Caki2 (cell line): ENCODE measurements at places on chromosomes 5 and 9. TPM values are rescaled to one million over a fixed set of nuclear protein-coding genes. Genes with fewer than 3 reads are reported as not detected.
A peak's percentile ranks its signal among the peaks of the same experiment; 100 is the strongest.

ADGRD2 gene
- 0.26 TPM in 1 of 2 replicates, not detected in the other for total RNA-seq

DNA sequence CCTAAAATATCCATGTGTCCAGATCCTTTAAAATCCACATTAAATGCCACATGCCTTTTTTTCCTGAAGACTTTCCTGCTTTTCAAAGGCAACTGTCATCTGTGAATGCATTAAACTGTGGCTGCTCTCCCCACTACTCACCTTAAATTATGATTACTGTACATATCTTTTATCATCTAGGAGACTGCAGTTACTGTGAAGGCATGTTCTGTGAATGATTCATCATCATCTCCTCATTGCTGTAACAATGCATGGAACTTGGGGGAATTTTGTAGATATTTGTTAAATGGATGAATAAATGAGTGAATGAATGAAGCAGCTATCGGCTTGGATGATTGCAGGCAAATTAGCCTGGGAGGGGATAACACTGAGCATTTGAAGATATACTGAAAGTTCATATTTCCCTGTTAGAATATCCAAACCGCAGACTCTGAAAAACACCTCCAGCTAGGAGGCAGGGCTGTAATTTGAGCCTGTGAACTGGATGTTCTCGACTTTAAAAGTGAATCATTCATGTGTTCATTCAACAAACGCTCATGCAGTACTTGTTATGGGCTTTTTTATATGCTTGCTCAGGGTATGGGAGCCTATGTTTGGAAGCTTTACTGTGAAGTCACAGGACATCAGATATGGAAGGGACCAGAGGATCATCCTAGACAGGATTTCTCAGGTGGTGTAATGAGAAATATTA lies 519.2 kb downstream of the KIF4B start:
- DNase-seq: peak; percentile 7

GNA14 gene
- not detected in 2 replicates for total RNA-seq

DNA sequence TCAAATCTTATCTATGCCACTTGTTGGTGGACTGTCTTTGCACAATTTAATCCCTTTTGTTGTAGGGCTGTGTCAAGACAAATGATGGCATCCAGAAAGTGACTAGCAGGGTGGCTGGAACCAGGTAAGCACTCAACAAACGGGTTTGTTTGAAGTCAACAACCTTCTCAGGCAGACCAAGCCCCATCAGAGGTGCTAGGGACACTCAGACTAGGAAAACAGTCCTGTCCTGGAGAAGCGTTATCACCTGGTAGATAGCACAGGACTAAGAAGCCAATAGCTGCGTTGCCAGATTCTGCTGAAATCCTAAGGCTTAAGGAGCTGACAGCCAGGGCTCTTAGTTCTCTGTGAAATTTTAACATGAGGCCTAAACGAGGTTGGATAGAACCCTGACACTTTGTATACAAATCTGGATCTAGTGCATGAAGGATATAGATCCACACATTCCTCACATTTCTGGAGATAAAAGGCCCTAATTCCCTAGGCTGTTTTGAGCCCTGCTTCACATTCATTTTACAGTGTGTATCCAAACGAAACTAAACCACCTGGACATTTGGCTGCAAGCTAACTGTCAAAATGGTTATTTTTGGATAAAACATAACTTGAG lies 179.8 kb downstream of the DCP2 start:
- no peak for DNase-seq

GRCh38 chr9:3263698-3264097 lies 262.1 kb downstream of the RFX3 start:
- no peak for DNase-seq

- no peak for DNase-seq
These were observed 30.2 kb upstream of the BOD1 start for GRCh38 chr5:173646692-173647091.

DNA sequence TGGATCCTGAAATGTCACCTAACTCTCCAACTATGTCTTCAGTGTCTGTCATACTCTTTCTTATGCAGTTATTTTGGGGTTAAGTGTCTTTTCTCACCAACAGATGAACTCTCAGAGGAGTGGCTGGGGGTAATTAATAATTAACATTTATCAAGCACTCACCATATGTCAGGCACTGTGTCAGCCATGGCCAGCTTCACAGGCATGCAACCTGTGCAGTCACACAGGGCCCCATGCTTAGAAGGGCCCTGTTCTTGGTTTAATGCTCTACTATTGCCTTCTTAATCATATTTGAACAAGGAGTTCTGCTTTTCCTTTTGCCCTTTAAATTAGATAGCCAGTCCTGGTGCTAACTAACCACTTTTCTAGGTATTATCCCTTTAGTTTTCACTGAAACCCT lies 3.4 kb upstream of the GRPEL2 start:
- no peak for DNase-seq

GRCh38 chr5:6736524-6737042 lies 23.4 kb downstream of the TENT4A start:
- DNase-seq: no peak

ANKDD1B gene
- total RNA-seq: 1.5 and 3.6 TPM in 2 replicates

DNA sequence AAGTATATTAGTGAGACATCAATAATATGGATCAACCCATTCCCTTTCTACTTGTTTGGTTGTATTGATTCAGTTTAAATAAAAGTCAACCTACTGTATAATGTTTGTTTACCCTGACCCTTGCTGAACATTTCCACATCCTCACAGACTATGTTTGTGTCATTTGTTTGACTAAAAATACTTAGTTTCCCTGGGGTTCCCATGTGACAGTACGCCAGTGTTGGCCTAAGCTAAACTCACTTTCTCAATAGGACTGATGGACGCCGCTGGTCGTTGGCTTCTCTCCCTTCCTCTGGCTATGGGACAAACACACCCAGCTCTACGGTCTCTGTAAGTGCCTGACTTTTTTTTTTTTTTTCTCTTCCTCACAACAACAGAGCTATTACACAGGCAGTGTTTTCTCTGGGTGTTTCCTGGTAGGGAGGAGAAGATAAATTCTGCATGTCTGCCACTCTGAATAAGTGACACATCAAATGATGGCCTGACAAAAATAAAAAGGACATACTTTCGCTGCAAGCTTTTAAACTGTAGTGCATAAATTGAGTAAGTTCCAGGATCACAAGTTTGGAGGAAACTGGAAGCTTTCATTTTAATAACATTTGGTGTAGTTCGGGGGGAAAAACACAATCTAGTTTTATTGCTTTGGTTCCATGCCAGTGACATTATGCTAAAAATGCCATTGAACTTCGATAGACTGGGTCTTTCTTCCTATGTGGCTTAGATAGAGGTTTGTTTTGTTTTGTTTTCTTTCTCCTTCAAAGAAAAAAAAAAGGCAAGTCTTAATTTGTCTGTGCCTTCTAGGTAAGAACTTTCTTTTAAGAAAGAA lies 101.0 kb downstream of the CD180 start:
- DNase-seq: no peak

FAT2 gene
- 0.27 and 0.84 TPM in 2 replicates for total RNA-seq

GRCh38 chr9:129440435-129441186 lies 180.3 kb downstream of the C9orf50 start:
- no peak for DNase-seq

DNA sequence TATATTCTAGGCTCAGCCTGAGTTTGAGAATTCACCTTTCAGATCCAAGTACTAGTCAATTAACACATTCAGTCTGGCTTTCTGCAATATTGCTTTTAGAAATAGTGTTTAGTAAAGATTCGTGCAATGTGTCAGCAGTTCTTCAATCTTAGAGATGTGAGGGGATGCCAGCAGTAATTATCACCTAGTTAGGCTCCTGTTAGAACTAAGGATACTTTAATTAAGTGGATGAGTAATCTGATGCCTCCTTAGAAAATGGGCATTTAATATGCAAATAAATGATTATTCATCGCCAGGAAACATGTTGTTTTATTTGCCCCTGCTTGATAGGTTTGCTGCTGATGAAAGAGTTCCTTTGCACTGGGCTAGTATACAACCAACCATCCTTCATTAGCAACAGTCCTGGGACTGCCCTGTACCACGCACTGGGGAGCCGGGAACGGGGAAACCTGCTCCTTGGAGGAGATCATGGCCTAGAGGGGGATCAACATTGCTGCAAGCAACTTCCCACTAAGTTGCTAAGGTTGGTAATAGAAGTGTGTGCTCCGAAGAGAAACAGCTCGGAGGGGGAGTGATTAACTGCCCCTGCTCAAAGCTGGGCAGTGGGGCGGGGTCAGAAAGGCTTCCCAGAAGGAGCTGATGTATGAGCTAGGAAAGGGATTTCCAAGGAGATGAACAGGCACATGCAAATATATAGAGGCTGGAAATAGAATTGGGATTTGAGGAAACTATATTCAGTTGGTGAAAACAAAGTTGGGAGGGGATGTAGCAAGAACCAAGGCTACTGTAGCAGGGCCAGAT lies 231.8 kb downstream of the DRD1 start:
- DNase-seq: no peak

GRCh38 chr5:15807248-15807647 lies 307.3 kb downstream of the FBXL7 start:
- no peak for DNase-seq

DNA sequence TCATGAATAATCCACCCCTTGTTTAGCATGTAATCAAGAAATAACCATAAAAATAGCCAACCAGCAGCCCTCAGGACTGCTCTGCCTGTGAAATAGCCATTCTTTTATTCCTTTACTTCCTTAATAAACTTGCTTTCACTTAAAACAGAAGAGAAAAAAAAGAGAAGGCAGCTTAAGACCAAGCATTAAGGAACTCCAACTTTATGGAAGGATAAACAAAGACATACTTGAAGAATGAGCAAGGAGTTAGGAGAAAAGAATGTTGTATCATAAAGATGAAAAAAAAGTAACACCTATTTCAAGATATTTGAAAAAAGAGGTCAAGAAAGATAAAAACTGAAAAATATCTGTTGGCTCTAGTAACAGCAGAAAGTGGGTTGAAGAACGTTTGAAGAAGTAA lies 107.6 kb downstream of the RNF180 start:
- no peak for DNase-seq

DEPDC1B gene
- total RNA-seq: 38.3 and 65.3 TPM in 2 replicates

TLX3 gene
- not detected in 2 replicates for total RNA-seq

GRCh38 chr9:71634752-71635151 lies 133.6 kb downstream of the CEMIP2 start:
- peak; percentile 4 for DNase-seq

SCGB3A1 gene
- total RNA-seq: not detected in 2 replicates

DNA sequence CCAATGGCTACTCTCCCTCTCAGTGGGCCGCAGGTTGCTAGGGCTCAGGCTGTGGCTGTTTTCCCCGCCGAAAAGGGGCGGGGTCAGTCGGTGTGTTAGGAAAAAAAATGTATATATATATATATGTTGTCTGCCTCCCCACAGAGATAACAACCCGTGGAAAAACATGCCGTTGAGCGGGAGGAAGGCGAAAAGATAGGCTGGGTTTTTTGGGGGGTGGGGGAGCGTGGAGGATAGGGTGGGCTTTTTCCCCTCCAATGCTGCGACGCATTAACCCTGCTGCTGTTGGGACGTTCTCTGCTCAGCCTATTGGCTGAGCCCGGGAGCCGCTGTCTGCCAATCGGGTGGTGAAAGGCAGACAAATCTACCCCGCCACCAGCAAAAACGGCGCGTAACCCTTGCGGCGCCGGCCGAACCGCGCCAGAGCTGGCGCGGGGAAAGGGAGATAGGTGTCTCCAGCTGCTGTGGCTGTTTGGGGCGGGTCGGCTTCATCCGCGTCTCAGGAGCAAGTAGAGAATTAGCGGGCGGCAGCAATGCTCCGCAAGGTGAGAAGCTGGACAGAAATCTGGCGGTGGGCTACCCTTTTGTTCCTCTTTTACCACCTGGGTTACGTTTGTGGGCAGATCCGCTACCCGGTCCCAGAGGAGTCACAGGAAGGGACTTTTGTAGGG lies at the start of gene PCDHGC4:
Gene PCDHGC4 (plus strand): TSS at position 390 of the 671 bp plus-strand sequence. CDS start 144 bp downstream, at position 534.
- DNase-seq: no peak

DNA sequence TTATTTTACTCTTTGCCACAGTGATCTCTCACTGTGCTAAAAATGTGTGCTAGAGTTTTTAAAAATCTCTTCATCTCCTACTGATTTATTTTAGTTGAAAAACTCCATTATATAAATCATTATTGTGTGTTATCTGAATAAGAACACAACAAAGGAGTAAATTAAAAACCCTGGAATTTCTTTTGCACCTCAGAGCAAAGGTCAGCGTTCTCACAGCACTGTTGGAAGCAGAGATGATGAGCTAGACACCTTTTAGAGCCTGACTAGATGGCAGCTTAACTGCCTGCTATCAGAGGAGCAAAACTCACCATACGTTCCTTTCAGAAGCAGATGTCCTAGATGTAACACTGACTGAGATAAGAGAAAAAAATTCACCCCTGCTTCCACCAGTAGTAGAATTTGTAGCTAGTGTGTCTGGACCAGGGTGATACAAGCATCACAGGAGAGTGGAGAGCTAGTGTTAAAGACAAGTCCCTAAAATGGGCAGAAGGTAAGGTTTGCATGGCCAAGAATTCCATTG lies 147.1 kb downstream of the ENTREP1 start:
- no peak for DNase-seq

- no peak for DNase-seq
These were observed 94.7 kb upstream of the ZNF618 start for GRCh38 chr9:113781381-113781780.

- DNase-seq: no peak
These were observed 196.2 kb downstream of the FRMD3 start for GRCh38 chr9:83342006-83342405.

CDH9 gene
- not detected in 2 replicates for total RNA-seq

GRCh38 chr9:114082017-114082762 lies 4.1 kb upstream of the AMBP start:
- peak; percentile 79 for DNase-seq

DNA sequence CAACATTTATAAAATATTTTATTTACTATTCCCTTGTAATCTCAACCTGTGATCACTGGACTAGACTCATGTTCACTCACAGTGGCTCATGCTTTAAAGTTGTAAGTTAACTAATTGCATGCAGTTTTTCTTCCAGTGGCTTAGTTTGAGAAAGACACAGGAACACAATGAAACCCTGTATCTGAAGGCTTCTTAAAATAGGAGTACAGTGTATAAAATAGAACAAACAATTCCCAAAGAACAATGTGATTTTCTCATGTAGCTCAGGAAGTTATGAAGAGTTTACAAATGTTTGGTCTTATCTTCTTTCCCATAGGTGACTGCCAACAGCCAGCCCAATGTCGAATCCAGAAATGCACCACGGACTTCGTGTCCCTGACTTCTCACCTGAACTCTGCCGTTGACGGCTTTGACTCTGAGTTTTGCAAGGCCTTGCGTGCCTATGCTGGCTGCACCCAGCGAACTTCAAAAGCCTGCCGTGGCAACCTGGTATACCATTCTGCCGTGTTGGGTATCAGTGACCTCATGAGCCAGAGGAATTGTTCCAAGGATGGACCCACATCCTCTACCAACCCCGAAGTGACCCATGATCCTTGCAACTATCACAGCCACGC lies 5.9 kb downstream of the RGMB start:
- DNase-seq: no peak

- DNase-seq: no peak
These were observed 97.6 kb downstream of the SEMA6A start for GRCh38 chr5:116476897-116477537.

DNA sequence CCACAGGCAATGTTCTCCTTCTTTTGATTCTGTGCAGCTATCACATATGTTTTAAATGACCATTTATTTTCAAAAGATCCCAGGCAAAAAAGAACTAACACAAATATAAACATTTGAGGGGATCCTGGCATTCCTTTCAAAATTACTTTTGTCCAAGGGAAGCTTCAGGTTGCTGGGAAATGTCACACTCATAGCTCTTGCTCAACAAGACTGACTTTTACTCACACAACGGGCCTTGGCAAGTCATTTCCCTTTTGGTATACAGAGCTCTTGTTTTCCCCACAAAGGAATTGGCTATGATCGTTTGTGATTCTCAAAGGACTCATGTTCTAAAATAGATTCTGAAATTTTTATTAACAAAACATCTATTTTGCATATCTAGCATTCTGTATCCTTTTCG lies 4.5 kb upstream of the PALM2AKAP2 start:
- DNase-seq: no peak

PCDHB13 gene
- total RNA-seq: 0.44 and 0.93 TPM in 2 replicates
